ENCODE measurements at places on chromosomes 5 and 9.

- no peak for DNase-seq
These were observed 393 bp downstream of the SH3GLB2 start for GRCh38 chr9:129027685-129028191.

- DNase-seq: no peak
These were observed 782 bp downstream of the BICD2 start for GRCh38 chr9:92763721-92764380.

DNA sequence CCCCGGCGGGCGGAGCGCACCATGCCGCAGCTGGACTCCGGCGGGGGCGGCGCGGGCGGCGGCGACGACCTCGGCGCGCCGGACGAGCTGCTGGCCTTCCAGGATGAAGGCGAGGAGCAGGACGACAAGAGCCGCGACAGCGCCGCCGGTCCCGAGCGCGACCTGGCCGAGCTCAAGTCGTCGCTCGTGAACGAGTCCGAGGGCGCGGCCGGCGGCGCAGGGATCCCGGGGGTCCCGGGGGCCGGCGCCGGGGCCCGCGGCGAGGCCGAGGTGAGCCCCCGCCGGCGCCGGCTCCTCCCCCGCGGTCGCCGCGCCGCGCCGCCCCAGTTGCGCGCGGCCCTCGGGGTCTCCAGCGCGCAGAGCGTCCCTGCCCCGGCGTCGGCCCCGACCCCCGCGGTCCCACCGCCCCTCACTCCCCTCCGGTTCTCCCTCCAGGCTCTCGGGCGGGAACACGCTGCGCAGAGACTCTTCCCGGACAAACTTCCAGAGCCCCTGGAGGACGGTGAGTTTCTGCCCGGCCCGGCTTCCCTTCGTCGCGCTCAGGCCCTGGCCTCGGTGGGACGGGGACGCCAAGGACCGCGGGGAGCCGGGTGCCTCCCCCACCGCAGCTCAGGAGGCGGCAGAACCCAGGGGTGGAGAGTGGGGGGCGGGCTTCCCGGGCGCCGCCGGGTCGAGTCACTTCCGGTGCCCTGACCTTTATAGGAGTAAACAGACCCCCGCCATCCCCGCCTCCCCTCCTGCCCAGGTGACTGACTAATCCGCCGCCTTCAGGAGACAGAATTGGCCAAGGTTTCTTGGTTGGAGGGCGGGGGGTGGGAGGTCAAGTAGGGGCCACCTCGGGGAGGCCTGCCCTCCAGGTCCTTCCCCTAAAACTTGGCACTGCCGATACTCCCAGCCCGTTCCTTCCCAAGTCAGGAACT, 665 bp downstream of the TCF7 start:
- no peak for DNase-seq

DNA sequence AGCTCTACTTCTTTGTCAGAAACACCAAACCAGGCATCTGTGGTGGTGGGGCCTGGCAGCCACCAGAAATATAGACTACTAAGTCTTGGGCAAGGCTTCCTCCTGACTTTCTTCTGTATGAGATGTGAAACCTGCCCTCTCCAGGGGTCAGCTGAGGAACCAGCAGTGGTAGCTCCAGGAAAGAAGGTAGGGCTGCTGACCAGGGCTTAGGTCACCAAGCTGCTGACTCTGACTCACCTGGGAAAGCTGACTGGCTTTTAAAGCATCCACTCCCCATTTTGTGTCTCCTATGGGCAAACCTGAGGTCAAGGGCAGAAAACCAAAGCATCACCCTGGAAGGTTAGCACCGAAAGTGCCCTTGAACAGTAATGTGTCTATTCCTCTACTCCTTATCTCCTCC, 10.4 kb upstream of the SH3TC2 start:
- peak; percentile 10 for DNase-seq

GRCh38 chr5:95763941-95764340, 32.8 kb downstream of the RHOBTB3 start:
- DNase-seq: no peak

Measured in kidney glomerular epithelial cell (primary cell).